C1 segment of cervical spinal cord (tissue), 14 donors: ENCODE measurements at places on chromosomes 2 and 18.

- DNase-seq = no peak
Measured at GRCh38 chr2:230447455-230448451, 31.8 kb downstream of the SP100 start.

- DNase-seq = no peak
Measured at GRCh38 chr18:24019641-24020331, 5.2 kb downstream of the TTC39C start.

GRCh38 chr2:64987001-64987955 lies 1.9 kb upstream of the SLC1A4 start:
- DNase-seq = no peak

DNA sequence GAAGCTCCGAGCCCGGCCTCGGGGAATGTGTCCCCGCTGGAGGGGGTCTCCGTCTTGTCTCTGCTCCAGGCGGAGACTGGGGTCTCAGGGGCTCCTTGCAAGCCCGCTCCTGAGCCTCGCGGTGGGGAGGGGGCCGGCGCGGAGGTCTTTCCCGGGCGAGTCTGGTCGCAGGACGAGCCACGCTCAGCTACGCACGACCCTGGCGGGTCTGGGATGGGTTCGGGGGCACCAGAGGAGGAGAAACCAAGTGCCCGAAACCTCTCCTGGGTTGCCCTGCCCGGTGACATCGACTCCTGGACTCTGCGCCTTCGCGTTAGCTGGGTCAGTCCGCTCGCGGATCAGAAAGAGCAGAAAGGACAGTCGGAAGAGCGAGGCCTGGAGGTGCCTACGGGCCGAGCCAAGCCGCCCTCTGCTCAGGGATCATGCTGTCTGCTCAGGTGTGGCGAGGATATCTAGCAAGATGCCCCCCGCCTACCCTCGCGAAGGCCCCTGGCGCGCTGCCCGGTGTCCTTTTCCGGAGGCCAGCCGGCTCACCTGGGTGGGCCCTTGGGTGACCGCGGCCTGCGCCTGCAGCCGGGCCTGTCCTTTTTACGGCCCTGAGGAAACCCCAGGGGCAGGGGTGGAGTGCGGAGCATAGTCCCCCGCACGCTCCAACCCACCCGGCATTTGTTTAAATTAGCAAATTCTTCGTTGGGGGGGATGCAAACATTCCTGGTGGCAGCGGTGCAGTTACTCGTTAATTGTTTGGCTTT lies 58.7 kb downstream of the SNORC start:
- DNase-seq = no peak

DNA sequence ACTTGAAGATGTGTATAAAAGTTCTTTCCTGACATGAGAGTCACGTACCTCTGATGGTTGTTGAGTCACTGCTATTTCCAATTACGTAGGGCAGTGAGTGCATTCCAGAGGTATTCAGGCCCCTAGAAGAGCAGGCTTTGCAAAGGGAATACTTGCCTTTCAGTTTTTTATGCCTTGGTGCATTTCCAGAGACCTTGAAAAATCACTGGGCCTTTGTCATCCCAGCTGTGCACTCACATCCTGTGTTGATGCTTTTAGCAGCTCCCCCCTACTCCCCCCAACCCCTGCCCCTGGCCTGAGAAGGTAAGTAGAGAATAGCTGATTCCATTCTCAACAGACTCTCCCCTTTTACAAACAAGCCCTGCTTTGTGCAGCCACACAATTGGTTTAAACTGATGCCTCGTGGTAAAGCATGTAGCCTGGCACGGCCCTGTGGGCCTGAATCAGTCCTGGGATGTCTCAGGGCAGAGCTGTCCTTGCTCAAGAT lies 174.2 kb downstream of the PRPF40A start:
- DNase-seq = no peak
